ENCODE measurements at places on chromosomes 7 and 10. TPM values are rescaled to one million over a fixed set of nuclear protein-coding genes. Genes with fewer than 3 reads are reported as not detected.

GRCh38 chr10:45453639-45454255 lies 79.7 kb downstream of the ALOX5 start:
- peaks cover 4% of the 10 kb centered on the region for H3K4me1 ChIP-seq
- no peak for DNase-seq
- H3K27ac ChIP-seq, result no peak overlapping the region
- H3K36me3 ChIP-seq, result peaks cover 2% of the 10 kb centered on the region
- H3K4me3 ChIP-seq, result no peak overlapping the region
- H3K27me3 ChIP-seq, result no peaks in the 10 kb centered on the region

DNA sequence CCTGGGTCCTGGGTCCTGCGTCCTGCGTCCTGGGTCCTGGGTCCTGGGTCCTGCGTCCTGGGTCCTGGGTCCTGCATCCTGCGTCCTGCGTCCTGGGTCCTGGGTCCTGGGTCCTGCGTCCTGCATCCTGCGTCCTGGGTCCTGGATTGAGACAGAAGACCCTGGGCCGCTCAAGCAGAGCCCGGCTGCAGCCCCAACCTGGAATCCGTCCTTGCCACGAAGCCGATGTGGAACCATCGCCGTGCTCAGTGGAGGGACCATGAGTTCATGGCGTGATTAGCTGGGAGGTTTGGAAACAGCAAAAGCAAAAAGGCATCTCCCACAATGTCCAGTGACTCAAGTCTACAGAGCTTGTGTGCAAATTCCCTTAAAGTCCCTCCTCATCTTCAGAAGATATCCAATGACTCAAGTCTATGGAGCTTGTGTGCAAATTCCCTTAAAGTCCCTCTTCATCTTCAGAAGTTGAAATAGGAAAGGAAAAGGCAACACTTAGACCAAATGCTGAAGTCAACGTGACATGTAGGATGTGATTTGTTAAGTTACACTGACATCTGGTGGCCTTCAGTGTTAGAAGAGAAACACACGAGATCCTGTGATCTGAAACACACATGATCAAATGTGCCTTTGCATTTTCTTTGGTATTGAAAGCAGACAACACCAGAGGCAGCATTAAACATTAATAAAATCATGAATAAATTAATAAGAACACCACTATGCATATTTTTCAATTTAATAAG lies 179.9 kb downstream of the PTPRN2 start:
- no peak for DNase-seq
- no peaks in the 10 kb centered on the region for H3K4me1 ChIP-seq
- no peaks in the 10 kb centered on the region for H3K27me3 ChIP-seq

DNA sequence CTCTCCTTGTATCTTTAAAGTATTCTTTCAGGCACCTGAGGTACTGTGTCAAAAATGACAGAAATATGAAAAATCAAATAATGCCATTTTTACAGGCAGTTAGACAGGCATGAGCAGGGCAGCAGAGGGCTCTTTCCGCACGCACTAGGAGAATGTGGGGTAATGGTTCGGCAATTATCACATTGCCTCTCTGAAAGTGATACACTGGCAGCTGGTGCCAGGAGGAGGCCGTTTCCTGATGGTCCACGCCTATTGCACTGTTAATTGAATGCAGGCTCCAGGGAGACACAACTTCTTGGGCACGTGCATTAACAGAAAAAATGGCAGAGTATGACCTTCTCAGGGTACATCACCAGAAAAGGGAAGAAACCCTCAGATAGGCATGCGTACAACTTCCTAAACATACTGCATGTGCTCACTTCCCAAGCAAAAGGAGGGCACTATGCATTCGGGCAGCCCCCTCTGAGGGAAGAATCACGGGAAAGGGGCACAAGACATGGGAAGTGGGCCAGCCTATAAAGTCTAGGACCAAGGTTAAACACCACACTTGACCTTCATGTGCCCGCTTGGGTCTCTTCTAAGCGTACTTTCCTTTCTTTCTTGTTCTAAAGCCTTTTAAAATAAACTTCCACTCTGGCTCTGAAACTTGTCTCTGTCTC lies 161.7 kb downstream of the TNS3 start:
- no peaks in the 10 kb centered on the region for H3K4me1 ChIP-seq
- no peak for DNase-seq
- H3K36me3 ChIP-seq, result peaks cover 6% of the 10 kb centered on the region
- H3K27ac ChIP-seq, result no peak overlapping the region

- DNase-seq, result peak; percentile 67
- no peaks in the 10 kb centered on the region for H3K36me3 ChIP-seq
- H3K27me3 ChIP-seq, result no peaks in the 10 kb centered on the region
- no peak overlapping the region for H3K27ac ChIP-seq
- H3K4me3 ChIP-seq, result no peak overlapping the region
Measured at GRCh38 chr7:81469869-81470723, 299.8 kb downstream of the HGF start.

DNA sequence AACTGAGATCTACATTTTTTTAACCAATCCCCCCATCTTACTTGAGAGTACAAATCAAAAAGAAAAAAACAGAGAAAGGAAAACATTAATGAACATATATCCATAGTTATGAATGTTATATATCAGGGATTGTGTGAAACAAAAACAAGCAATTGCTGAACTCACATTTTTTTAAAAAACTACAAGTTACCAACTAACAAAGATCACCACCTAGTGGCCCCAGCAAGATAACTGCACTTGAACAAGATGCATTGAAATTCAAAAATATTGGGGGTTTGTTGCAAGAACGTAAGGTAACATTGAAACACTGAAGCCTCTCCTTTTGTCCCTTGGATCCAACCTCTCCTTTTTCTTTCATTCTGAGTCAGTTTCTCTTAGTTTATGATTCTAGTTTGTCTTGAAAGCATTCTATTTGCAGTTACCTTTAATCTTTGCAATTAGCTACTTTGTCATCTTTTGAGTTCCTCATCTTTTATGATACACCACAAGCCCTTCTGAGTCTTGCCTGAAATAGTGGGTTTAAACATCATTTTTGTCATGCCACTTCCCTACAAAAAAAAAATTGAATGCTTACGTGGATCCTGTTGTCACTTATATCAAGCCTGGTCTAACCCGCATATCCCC lies 87.3 kb upstream of the TES start:
- no peaks in the 10 kb centered on the region for H3K27me3 ChIP-seq
- H3K36me3 ChIP-seq, result no peaks in the 10 kb centered on the region
- no peak overlapping the region for H3K4me3 ChIP-seq
- no peak for DNase-seq
- no peaks in the 10 kb centered on the region for H3K4me1 ChIP-seq
- no peak overlapping the region for H3K27ac ChIP-seq

- DNase-seq, result no peak
- H3K27ac ChIP-seq, result no peak overlapping the region
- no peaks in the 10 kb centered on the region for H3K27me3 ChIP-seq
- peaks cover 6% of the 10 kb centered on the region for H3K36me3 ChIP-seq
Measured at GRCh38 chr7:77753173-77753572, 45.1 kb downstream of the TMEM60 start.

- H3K27me3 ChIP-seq, result no peaks in the 10 kb centered on the region
- H3K4me1 ChIP-seq, result no peaks in the 10 kb centered on the region
- H3K4me3 ChIP-seq, result no peak overlapping the region
- no peaks in the 10 kb centered on the region for H3K36me3 ChIP-seq
- no peak for DNase-seq
- no peak overlapping the region for H3K27ac ChIP-seq
Measured at GRCh38 chr10:31582365-31583052, 263.5 kb downstream of the ZEB1 start.

The TMEM270 gene
- not detected for total RNA-seq
